ENCODE measurements at places on chromosomes 13 and 19.
A peak's percentile ranks its signal among the peaks of the same experiment; 100 is the strongest.

DNA sequence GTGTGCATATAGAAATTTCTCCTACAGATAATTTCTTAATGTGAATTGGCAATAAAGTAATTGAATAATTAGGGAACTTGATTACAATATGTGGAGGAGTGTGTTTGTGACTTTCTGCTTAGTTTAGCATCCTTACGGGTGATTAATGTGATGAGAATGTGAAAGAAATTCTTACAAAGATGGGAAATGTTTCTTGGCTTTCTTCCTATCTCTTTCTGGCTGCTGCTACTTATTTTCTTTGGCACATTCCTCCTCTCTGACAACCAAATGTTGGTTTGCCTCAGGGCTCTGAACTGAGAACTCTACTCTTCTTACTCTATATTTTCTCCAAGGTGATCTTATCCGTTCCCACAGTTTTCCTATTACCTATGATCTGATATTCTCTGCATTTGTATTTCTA lies 300.1 kb downstream of the TBC1D4 start:
- DNase-seq, result peak; percentile 86

DNA sequence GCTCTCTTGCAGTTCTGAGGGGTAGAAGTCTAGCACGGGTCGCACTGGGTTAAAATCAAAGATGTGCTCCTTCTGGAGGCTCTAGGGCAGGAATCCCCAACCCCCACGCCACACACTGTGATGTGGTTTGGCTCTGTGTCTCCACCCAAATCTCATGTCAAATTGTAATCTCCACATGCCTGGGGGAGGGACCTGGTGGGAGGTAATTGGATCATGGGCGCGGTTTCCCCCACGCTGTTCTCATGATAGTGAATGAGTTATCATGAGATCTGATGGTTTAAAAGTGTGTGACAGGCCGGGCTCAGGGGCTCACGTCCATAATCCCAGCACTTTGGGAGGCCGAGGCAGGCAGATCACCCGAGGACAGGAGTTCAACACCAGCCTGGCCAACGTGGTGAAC lies 26.6 kb upstream of the CALM3 start:
- peak; percentile 18 for DNase-seq

GRCh38 chr19:41363371-41363752 lies 587 bp downstream of the B9D2 start:
- no peak for DNase-seq

GRCh38 chr13:84332346-84332745 lies 450.1 kb upstream of the SLITRK1 start:
- no peak for DNase-seq

DNA sequence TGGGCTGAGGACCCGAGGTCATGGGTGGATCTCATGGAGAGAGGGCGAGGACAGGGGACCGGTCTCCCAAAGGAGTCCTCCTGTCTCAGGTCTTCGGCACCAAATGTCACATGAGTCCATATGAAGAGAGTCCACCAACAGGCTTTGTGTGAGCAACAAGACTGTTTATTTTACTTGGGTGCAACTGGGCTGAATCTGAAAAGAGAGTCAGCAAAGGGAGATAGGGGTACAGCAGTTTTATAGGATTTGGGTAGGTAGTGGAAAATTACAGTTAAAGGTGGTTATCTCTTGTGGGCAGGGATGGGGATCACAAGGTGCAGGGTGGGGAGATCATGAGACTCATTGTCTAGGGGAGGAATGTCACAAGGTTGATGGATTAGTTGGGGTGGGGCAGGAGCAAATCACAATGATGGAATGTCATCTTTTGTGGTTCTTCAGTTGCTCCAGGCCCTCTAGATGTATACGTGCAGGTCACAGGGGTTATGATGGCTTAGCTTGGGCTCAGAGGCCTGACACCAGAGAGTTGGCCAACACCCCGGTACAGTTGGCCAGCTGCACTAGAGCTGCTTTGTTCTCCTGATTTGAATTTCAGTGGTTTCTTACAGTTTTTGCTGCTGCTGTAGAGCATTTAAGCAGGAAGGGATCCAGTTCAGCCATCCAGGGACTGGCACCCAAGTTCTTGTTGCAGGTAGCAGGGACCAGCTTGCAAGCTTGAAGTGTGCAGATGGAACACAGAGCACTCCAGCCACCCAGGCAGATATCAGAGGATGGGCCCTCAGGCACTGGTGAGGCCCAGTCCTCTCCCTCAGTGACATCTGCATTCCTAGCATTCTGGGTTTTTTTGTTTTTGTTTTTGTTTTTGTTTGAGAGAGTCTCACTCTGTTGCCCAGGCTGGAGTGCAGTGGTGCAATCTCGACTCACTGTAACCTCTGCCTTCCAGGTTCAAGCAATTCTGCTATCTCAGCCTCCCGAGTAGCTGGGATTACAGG lies 26.4 kb upstream of the IGFL1 start:
- DNase-seq, result no peak

DNA sequence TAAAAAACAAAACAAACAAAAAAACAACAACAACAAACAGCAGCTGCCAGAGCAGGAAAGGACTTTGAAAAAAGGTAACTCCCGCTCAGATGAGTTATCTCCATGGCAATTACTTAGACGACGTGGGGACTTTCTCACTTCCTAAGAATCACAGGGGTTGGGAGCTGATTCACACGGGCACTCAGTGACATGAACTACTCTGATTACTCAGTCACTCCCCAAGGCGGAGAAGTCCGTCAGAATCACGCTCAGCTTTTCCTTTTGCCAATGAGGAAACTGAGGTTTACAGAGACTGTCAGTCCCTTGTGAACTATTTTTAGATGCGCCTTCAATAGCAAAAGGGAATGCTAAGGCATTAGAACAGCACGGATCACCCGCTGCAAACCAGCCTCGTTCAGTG lies 32.3 kb upstream of the MATK start:
- peak; percentile 41 for DNase-seq

DNA sequence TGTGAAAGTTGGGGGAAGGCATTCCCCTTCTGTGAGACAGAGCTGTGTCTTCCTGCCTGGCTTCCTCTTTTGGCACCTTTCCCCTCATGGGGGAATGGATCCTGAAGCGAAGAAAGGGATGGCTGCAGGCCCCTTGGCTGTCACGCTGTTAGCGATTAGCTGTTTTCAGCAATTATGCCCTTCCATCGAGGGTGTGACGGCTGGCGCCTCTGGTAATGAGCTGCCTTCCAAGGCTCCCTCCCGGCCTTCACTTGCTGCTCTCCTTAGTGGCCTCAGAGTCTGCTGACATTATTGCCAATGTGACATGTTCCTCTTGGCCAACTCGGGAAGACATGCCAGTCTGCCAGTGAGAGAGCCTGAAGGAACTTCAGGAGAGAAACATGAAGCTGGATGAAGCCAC lies 162.1 kb downstream of the ZIC5 start:
- no peak for DNase-seq

DNA sequence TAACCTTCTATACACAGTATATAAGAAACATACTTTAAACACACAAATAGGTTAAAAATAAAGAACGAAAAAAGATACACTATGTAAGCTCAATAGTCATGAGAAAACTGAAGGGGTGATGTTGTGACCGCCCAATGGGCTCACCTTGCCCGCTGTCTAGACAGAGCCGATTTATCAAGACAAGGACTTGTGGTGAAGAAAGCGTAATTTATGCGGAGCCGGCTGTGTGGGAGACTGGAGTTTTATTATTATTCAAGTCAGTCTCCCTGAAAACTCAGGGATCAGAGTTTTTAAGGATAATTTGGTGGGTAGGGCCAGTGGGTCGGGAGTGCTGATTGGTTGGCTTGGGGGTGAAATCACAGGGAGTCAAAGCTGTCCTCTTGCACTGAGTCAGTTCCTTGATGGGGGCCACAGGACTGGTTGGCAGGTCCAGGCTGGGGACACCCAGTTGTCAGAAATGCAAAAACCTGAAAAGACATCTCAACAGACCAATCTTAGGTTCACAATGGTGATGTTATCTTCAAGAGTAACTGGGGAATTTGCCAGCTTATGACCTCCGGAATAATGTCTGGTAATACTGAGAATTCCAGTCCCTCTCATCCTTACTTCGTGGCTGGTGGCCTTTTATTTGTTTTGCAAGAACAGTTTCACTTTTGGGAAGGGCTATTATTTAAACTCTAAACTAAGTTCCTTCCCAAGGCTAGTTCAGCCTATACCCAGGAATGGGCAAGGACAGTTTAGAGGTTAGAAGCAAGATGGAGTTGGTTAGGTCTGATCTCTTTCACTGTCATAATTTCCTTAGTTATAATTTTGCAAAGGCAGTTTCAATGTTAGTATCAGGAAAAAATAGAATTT lies 96.6 kb downstream of the UBL3 start:
- DNase-seq, result peak; percentile 37

GRCh38 chr13:31200637-31200971 lies 829 bp downstream of the B3GLCT start:
- DNase-seq, result peak; percentile 73

- peak; percentile 18 for DNase-seq
These were observed 7.6 kb downstream of the F2RL3 start for GRCh38 chr19:16896146-16897028.

DNA sequence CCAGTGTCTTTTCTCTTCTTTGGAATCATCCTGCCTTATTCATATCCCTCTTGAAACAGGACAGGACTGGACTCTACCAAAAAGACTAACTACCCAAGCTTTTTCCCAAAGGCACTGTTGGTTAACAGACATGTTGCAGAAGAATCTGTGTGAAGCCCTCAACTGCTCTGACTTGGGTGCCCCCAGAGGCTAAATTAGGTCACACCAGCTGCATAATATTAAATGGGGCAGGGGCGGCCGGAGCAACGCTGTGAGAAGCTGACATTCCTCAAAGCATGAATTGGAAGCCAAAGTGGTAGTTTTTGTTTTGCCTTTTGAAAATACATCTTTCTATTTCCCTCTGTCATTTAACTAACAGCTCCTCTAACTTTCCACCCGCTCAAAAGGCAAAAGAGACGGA lies 185.9 kb downstream of the LHFPL6 start:
- DNase-seq, result peak; percentile 56

DNA sequence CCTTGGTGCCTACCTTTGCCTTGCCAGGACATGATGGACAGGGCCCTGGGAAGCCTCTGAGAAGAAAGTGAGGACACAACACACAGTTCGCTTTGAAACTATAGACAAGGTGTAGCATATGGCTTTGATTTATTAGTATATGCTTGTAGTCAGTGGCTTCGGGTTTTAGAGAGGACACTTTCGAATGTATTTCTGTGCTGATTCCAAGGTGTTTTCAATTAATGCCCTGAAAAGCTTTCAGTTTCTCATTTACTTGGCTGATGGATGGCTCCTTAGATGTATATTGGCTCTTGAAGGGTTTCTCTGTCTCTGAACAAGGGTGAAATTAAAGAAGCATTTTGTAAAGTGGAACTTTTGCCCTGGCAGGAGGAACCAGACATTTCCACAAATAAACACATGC lies 106.9 kb downstream of the POSTN start:
- no peak for DNase-seq

DNA sequence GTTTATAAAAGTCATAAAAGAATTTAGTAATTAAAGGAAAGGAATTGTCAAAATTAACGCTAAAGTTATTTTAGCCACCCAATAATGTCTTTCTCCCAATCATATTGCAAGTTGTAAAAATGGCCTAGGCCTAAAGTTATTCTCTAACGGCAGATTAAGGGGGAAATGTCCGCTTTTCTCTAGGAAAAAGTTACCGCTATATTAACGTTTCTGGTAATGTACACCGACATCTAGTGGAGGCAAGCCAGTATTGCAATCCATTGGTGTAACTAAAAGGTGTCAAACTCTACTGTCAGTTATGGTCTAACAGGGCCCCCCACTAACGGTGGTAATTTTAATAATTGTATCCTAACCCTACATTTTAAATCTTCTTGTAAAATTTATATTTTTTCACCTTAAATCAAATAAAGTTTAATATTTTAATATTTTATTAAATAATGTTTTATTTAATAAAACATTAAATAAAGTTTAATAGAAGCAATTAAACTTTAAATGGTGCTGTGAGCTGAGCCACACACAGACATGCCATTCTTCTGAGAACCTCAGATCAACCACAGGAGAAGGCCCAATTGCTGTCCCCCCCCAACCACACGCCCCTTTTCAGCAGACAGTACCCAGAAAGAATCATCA lies 35.9 kb upstream of the ZSCAN5A start:
- DNase-seq, result peak; percentile 64

- DNase-seq, result no peak
These were observed 3.4 kb downstream of the PNKP start for GRCh38 chr19:49863935-49864320.

GRCh38 chr19:58556622-58557220 lies 1.7 kb downstream of the UBE2M start:
- no peak for DNase-seq

GRCh38 chr19:54021363-54021762 lies 29.9 kb downstream of the CACNG6 start:
- no peak for DNase-seq

DNA sequence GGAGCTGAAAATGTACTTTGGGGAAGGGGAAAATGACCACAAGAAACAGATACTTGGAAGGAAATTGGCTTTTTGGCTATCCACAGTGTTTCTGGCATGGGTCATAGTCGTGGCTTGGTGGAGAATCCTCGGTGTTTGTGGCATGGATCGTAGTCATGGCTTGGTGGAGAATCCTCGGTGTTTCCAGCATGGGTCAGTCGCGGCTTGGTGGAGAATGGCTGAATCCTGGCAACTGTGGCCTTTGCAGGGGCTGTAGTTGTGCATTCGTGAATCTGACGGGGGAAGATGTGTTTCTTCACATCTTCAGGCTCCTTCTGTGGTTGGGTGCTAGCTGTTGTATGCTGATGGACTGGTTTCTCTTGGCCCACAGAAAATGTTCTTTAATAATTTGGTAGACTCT lies 61.7 kb upstream of the MCF2L start:
- no peak for DNase-seq

DNA sequence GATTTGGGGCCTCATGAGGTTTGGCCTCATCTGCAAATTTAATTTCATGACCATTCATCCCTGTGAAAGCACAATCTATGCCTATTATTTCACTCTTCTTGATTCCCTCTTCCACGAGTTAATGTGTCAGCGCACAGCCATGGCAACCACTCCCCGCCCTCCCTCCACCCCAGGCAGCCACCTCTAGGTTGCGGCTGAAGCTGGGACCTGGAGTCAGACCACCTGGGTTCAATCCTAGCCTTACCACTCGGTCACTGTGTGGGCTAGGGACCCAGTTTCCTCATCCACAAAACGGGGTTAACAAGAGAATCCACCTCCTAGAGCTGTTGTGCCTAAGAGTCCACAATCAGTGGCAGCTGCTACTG lies 9.8 kb downstream of the CHST8 start:
- no peak for DNase-seq

DNA sequence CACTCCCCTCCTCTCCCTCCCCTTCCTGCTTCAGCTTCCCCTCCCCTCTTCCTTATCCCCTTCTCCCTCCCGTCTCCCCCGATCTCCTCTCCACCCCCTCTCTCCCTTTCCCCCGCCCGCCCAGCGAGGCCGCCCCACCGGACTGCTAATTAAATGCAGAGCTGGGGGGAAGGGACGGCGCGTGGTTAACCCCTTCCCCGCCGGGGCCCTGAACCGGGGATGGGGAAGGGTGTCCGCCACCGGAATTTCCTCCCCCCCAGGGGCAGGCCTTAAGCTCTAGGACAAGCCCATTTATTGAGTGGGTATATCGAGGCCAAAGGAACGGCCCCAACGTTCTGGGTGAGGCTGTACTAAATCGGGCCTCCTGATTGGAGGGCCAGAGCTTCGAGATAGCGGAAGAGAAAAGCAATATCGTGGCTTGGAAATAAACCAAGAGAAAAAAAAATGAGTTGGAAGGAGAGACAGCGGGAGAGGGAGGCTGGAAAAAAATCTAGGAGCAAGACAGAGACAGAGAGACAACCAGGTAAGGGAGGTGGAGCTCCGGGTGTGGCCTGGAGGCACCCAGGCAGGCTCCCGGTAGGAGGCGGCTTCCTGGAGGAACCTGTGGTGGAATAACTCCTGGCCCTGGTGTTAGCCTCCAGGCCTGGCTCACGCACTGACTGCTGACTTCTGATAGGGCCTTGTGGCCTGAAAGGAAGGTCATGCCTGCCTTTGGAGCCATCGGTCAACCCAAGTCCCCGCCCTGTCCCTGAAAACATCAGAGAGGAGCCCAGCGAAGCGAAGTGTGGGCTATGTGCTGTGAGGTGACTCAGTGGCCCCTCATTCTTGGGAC lies 11.6 kb upstream of the JUND start:
- peak; percentile 82 for DNase-seq

Measured in astrocyte of the hippocampus (primary cell).